ENCODE measurements at places on chromosomes 7 and 10.

- no peak for DNase-seq
These were observed 12.1 kb downstream of the ASB13 start for GRCh38 chr10:5654218-5654755.

- no peak for DNase-seq
These were observed 186.0 kb downstream of the JAZF1 start for GRCh38 chr7:27994639-27995038.

DNA sequence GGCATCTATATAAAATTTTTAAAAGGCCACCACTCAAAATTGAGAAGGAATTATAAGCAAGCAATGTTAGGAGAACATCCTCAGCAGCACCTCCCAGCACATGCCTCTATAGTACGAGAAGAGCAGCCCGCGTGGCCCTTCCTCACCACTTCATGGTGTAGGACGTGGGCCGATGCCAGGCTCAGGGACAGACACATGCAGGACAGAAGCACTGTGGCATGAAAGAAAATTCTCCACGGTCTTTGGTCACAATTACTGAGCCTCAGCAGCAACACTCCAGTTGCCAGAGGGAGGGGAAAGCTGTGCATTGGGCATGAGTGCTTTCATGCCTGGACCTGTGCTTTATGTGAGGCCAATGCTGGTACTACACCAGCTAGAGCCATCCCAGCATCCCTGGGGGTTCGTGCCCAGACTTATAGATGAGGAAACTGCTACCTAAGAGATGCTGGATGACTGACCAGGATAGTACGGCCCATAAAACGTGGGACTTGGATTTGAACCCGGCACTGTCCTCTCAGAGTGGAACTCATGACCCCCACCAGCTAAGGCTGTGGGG is 164.7 kb downstream of the ADAM12 start:
- DNase-seq, result no peak

- no peak for DNase-seq
These were observed 25.4 kb upstream of the NPVF start for GRCh38 chr7:25253714-25254113.

All from pulmonary artery endothelial cell (primary cell).